Stimulated activated CD8-positive, alpha-beta memory T cell treated with anti-CD3 and anti-CD28 coated beads, Interleukin-12 subunit alpha, Interleukin-12 subunit beta, amount 100 ng/mL, for 4 hours (primary cell): ENCODE measurements at places on chromosomes 1 and 21.

- DNase-seq = no peak
Observed at GRCh38 chr1:232923739-232924386, 26.5 kb upstream of the NTPCR start.

GRCh38 chr1:226308166-226308722 lies 720 bp downstream of the LIN9 start:
- no peak for DNase-seq

DNA sequence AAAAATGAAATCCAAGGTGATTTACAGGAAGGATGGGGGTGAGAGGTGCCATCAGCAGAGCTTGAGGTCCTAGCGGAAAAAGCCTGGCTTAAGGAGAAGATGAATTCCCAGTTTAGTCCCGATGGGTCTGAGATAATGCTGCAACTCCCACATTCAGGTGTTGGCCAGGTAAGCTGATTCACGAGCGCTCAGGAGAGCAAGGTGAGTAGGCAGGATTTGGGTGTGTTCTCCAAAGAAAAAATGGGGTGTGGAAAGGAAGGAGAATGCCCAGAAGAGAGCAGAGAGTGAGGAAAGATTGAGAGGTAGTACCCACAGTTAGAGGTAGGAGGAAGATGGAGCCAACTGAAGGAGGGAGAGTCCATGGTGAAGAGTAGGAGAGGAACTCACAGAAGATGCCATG lies 12.5 kb downstream of the RIMS3 start:
- no peak for DNase-seq

- no peak for DNase-seq
Observed at GRCh38 chr1:45348966-45349677, 8.9 kb upstream of the MUTYH start.

DNA sequence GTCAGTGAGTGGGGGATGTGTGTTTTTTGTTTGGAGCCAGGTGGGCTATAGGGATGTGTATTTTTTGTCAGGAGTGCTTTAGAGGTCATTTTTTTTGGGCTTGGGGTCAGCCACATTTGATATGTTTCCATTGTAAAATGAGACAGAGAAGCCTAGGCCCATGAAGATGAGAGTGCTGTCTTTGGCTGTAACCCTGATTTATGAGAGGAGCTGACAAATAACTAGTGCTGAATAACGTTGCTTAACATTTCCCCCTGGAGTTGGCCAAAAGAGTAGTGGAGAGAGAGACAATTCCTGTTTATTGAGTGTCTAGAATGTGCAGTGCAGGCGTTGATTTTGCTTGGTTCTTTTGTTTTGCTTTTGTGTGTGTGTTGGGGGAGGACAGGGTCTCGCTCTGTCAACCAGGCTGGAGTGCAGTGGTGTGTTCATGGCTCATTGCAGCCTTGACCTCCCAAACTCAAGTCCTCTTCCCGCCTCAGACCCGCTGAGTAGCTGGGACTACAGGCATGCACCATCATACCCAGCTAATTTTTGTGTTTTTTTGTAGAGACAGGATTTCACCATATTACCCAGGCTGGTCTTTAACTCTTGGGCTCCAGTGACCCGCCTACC lies 64.7 kb downstream of the S1PR1 start:
- no peak for DNase-seq

GRCh38 chr1:211843507-211844298 lies 13.1 kb upstream of the LPGAT1 start:
- no peak for DNase-seq

- no peak for DNase-seq
Observed at GRCh38 chr1:67719329-67720196, 34.6 kb downstream of the GADD45A start.

- no peak for DNase-seq
Observed at GRCh38 chr1:169478094-169478672, 7.6 kb downstream of the SLC19A2 start.

DNA sequence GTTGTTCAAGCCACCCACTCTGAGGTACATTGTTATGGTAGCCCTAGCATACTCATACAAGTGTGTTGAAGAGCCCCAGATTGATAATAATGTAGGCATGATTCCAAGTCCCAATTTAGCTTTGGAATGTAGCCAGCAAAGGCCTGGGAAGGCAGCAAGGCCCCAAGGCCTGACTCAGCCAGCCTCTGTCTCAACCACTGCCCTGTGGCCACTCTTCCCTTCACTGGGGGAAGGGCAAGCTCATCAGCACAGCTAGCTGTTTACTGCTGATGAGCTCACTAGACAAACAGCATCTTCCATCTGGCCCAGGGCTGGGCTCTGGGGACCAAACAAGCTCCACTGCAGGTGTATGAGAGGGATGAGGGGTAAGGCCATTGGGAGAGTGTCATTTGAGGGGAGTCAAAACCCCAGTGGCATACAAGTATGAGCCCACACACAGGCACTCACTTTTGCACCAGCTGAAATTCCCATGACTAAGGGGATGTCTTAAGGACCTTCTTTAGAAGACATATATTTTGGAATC lies 2.2 kb upstream of the IRF6 start:
- no peak for DNase-seq

- DNase-seq = no peak
Observed at GRCh38 chr21:42750737-42751530, 97.5 kb downstream of the PDE9A start.

- DNase-seq = peak; percentile 56
Observed at GRCh38 chr1:171486048-171486519, 754 bp downstream of the PRRC2C start.

GRCh38 chr1:77642196-77642595 lies 40.3 kb downstream of the ZZZ3 start:
- no peak for DNase-seq

DNA sequence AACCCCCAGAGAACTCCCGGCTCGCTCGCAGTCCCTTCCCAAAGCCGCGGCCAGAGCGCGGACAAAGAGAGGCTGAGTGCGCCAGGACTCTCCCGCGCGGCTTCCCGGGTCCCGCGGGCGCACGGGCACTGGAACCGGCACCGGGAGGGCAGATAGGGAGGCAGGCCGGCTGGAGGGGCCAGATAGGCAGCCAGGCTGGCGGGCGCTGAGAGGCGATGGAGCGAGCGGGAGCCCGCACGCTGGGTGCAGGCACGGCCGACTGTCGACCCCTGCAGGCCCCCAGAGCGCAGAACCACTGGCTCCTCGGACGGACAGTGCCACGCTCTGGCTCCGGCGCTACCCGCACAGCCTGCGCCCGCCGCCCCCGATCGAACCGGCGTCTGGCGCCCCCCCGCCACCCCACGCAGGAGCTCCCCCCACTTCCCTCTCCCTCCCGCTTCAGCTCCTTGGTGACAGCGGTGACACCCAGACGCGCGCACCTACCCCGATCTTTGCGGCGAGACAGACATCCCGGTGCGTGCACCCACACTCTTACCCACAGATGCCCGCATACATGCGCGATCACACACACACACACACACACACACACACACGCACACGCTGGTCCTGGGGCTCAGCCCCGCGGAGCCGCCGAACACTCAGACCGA lies 534 bp downstream of the SLC6A9 start:
- DNase-seq = peak; percentile 34

GRCh38 chr1:73517603-73518191 lies 680.3 kb downstream of the LRRIQ3 start:
- no peak for DNase-seq

- no peak for DNase-seq
Observed at GRCh38 chr1:206430031-206430983, 40.0 kb upstream of the IKBKE start.

GRCh38 chr1:248618878-248619277 lies 16.0 kb downstream of the OR2T11 start:
- no peak for DNase-seq

- DNase-seq = no peak
Observed at GRCh38 chr1:205016075-205016474, 26.9 kb upstream of the CNTN2 start.

DNA sequence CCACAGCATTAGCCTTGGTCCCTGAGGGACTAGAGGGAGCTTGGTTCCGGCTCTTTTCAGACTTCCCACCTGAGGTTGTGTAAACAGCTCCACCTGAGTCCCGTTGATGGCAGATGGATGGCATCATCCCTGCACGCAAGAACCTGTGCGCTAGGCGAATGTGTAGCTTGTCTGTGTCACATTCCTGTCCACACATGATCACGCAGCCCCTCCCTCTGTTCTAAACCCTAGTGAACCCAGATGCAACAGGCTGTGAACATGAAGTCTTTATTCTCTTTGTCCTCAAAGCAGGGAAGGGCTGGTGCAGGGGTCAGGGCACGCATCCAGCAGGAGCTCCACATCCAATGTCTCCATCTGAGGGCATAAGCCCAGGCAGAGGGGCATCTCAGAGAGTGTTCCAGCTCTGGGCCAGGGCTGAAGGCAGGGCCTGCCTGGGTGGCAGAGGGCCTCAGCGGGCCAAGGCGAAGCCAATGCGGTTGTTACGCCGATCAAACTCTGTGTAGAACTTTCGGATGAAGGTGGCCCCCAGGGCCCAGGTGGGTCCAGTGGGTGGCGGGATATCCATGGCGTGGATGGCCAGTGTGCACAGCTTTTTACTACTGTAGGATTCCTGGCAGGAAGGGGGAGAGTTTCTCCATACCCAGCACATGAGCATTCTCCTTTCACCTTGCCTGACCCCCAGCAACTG lies 2.9 kb upstream of the ETNK2 start:
- DNase-seq = no peak

DNA sequence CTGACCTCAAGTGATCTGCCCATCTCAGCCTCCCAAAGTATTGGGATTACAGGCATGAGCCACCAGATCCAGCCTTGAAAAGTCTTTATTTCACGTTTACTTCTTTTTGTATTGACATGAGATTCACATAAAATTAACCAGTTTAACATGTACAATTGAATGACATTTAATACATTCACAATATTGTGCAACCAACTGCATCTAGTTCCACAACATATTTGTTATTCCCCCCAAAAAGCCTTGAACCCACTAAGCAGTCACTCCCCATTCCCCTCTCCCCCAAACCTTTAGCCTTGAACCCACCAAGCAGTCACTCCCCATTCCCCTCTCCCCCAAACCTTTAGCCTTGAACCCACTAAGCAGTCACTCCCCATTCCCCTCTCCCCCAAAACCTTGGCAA lies 62.0 kb downstream of the ACBD6 start:
- DNase-seq = no peak

DNA sequence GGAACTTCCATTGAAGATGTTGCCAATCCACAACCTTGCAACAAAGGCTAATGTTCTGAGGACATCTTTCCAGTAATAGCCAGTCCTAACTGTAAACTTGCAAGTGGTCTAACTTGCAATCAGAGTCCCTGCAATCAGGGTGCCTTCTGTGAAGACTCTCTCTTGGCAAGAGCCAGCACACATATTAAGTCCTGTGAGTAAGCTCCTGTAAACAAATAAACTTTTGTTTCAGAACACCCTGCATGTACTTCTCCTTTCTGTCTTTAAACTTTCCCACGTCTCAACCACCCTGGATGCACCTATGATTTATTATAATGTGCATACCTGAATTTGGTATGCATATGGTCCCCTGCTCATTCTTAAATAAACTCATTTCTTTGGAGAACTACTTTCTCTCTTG lies 9.1 kb downstream of the GBP7 start:
- DNase-seq = no peak

GRCh38 chr1:67571406-67571805 lies 113.6 kb upstream of the GADD45A start:
- DNase-seq = no peak

GRCh38 chr1:175734642-175735041 lies 8.8 kb downstream of the TNR start:
- no peak for DNase-seq

- DNase-seq = no peak
Observed at GRCh38 chr1:185241127-185241526, 75.9 kb downstream of the IVNS1ABP start.

DNA sequence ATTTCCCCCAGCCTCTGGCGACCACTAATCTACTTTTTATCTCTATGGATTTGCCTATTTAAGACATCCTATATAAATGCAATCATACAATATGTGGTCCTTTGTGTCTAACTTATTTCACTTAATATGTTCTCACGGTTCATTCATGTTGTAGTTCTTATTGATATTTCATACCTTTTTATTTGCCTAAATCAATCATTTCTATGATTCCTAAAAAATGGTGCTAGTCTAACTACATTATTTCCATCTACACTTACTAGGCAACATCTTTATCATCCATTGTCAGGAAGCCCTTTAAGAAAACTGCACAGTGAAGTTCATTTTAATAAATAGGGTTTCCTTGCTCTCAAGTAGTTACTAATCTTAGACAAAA lies 380 bp upstream of the FBXO28 start:
- no peak for DNase-seq

DNA sequence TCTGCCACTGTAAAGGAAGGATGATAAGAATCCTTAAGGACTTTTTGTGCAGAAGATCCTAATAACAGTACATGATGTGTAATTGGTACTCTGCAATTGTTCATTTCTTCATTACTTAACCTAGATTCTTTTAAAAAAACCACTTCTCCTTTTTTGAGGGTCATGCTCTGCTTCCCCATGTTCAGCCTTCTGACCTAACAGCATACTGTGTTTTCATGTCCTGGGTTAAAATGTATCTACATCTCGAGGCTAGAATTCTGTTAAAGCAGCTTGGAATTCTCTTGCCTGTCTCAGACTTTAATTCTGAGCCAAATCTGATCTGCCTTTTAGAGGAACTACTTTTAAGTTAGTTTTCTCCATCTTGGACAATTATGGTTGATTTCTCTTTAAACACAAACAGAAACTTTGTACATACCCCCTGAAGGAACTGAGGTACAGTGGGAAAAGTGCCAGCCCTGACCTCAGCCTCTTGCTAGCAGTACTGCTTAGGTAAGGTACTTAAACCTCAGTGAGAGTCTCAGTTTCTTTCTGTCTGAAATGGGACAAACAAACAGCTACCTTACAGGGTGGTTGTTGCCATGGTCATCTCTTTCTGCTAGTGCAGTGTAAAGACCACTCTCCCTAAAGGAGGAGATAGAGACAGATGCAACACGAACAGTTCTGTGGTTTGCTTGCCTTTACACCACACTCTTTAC lies 103.2 kb upstream of the DYNLT5 start:
- DNase-seq = no peak

DNA sequence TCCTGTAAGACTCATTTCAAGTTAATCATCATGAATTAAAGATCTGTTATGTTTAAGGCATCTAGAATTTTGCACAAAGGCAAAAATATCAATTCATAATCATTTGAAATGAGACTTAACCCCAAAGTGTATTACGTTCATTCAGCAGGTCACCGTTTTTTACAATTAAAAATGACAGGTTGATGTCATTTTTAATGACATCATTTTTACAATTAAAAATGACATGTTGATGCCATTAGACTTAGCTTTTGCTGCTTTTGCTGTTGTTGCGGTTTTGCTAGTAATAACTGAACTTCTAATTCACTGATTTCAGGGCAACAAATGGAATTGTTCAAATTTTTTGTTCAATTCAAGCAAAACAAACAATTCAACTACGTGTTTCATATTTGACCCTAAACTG lies 17.0 kb downstream of the PRMT6 start:
- DNase-seq = no peak

GRCh38 chr1:38334930-38335592 lies 288.5 kb upstream of the POU3F1 start:
- no peak for DNase-seq
